Posterior cingulate gyrus (tissue), 11 donors: ENCODE measurements at places on chromosomes 2 and 18.

GRCh38 chr2:55000341-55000740 is 49.9 kb downstream of the RTN4 start:
- DNase-seq: no peak

GRCh38 chr18:58105206-58105887 is 61.3 kb downstream of the NEDD4L start:
- no peak for DNase-seq

DNA sequence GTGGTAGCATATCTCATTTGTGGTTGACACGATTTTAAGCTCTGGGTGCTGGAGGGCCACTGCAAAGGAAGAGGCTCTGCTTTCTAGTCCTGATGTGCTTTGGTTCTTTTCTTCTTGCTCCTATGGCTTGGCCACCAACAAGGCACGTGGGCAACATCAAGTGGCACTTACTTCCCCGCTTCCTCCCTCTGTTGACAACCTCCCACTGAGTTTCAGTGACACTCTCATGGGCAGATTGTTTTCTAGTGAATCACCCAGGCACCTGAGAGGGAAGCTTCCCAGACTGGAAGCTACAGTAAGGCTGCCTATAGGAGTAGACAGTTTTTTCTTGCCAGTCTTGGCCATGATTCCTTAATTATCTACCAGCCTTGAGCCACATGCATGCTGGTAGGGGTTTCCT is 89.0 kb downstream of the NBAS start:
- DNase-seq: no peak

- peak; percentile 46 for DNase-seq
Measured at GRCh38 chr2:26685341-26685740, 7.2 kb upstream of the KCNK3 start.

DNA sequence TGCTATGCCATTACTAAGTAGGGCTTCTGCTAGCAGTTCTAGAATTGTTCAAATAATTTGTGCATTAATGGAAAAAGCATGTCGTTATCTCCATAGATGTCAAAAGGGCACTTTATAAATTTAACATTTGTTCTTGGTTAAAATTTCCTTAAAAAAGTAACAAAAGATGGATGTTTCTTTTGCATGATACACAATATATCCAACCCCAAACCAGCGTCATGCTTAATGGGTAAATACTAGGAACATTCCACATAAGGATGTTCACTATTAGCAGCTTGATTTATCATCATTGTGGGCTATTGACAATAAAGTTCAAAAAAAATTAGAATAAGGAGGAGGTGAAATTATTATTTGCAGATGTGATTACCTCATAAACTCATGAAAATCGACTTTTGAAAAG is 79.7 kb downstream of the GREB1L start:
- DNase-seq: no peak

DNA sequence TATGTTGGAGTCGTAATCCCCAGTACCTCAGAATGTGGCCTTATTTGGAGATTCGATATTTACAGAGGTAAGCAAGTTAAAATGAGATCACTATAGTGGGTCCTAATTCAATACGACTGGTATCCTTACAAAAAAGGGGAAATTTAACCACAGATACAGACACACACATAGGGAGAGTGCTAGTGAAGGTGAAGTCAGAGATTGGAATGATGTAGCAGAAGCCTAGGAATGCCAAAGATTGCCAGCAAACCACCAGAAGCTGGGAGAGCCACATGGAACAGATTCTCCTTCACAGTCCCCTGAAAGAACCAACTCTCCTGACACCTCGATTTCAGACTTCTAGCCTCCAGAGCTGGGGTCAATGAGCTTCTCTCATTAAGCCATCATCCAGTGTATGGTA is 17.7 kb upstream of the ACTR3 start:
- DNase-seq: no peak

GRCh38 chr2:43226955-43227829 is 786 bp upstream of the ZFP36L2 start:
- peak; percentile 85 for DNase-seq

DNA sequence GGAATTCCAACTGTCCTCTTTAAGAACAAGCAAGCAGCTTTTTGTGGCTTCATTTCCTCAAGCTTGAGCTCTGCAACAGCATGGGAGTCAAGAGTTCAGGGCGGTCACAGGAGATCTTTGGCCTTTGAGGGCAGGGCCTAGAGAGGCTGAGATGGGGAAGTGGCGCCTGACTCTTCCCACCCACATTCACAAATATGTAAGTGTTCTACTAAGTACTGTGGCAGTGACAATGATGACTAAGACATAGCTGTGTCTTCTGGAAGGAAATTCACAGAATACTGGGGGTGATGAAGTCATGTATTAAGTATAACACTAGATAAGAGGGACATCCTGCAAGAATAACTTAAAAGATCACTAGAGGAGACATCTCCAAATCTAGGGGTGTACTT is 15.0 kb downstream of the RND3 start:
- DNase-seq: no peak

GRCh38 chr2:187009483-187010239 is 160.7 kb upstream of the ZSWIM2 start:
- no peak for DNase-seq

DNA sequence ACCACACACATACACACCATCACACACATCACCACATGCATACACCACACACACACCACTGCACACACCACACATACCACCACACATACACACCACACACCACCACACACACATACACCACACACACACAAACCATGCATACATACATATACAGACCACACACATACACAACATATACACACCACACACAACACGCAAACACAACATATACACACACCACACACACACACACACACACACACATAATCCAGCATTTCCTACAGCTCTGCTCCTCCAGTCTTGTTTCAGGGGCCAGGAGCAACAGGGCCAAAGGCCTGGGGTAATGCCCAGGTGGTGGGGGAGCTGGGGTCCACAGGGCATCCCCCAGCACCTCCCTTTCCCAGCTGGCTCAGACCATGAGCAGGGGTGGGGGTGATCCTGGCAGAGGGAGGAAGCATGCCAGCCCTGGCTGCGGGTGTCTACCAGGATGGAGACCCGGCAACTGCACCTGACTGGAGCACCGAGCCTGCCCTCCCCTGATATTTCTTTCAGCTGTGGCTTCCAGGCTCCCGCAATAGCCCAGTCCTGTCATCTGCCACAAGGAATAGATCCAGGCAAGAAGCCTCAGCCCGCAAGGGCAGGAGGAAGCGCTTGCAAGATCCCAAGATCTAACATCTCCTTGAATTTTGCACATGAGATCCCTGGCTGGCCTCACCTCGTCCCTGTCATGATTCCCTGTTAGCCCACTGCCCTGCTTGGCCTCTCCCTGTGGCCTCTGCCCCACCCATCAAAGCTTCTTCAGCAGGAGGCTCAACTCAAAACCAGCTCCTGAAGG is 196.9 kb downstream of the TNS1 start:
- DNase-seq: no peak

DNA sequence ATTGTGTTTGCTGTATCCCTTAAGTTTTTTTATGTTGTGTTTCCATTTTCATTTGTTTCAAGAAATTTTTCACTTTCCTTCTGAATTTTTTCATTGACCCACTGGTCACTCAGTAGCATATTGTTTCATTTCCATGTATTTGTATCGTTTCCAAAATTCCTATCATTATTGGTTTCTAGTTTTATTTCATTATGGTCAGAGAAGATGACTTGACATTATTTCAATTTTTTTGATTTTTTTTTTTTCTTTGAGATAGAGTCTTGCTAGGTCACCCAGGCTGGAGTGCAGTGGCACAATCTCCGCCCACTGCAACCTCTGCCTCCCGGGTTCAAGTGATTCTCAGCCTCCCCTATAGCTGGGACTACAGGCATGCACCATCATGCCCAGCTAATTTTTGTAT is 11.3 kb upstream of the CAB39 start:
- no peak for DNase-seq

DNA sequence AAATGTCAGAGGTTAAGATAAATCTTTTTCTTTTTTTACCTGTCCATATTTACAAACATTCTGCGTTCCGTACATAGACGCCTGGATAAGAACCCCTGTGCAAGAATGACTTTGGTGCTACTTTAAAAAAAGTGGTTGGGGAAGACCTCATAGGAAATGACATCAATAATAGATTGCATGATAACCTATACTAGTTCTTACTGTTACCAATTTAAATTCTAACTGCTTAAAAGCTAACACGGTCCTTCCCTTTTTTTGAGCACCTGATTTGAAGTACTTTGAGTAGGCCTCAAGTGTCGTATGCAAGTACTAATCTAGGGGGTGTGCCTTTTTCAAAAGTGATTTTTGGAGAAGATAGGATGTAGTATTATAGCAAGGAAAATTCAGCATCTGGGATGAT is 2.1 kb downstream of the SLC39A10 start:
- no peak for DNase-seq
